ENCODE measurements at places on chromosomes 2 and 18. TPM values are rescaled to one million over a fixed set of nuclear protein-coding genes. Genes with fewer than 3 reads are reported as not detected.

DNA sequence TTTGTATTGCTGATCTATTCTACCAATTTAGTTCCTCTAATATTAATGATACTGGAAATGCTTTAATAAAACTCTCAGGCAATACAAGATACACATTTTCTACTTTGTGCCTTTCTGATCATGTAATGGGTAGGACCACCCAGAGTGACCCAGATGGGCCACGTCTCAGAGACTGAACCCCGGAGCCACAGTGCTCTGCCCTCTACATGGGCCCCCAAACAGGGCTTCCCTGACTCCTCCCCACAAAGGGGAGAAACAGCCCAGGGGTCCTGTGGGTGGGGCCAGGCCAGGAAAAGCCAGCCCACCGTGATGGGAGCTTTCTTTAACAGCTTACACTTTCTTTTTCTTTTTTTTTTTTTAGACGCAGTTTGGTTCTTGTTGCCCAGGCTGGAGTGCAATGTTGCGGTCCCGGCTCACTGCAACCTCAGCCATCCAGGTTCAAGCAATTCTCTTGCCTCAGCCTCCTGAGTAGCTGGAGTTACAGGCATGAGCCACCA lies 18.4 kb downstream of the HDAC4 start:
- H3K4me3 ChIP-seq, result no peak overlapping the region
- no peak overlapping the region for H3K27ac ChIP-seq
- H3K4me1 ChIP-seq, result peaks cover 21% of the 10 kb centered on the region
- no peak for DNase-seq
- H3K27me3 ChIP-seq, result no peaks in the 10 kb centered on the region
- peaks cover 4% of the 10 kb centered on the region for H3K36me3 ChIP-seq

DNA sequence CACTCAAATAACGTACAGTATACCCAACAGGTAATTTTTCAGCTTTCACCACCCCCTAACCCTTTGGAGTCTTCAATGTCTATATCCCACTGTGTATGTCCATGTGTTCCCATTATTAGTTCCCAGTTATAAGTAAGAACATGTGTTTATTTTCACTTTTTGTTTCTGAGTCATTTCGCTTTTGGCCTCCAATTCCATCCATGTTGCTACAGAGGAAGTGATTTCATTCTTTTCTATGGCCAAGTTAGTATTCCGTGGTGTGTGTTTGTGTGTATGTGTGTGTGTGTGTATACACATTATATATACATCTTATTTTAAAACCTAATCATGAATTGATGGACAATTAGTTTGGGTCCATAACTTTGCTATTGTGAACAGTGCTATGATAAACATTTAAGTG lies 464.4 kb downstream of the CMPK2 start:
- H3K4me3 ChIP-seq, result no peak overlapping the region
- no peak overlapping the region for H3K27ac ChIP-seq
- H3K27me3 ChIP-seq, result no peaks in the 10 kb centered on the region
- no peaks in the 10 kb centered on the region for H3K4me1 ChIP-seq
- H3K36me3 ChIP-seq, result no peaks in the 10 kb centered on the region
- DNase-seq, result no peak

DNA sequence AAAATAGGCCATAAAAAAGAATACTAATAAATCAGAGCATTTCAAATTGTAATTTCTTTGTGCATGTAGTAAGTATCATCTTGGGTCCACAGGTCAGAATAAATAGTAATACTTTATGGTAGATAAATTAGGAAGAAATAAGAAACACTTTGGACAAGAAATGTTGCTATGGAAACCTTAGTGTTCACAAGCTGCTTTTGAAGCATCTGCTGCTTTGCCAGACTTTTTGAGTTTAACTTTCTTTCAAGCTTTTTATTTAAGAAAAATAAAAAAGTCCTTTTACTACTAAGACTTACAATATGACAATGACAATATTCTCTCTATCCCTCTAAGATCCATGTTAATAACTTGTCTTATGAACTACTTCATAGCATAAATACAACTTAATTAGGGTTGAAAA lies 690.7 kb upstream of the FSHR start:
- no peaks in the 10 kb centered on the region for H3K4me1 ChIP-seq
- DNase-seq, result no peak
- no peaks in the 10 kb centered on the region for H3K36me3 ChIP-seq
- H3K27me3 ChIP-seq, result no peaks in the 10 kb centered on the region

- peak overlapping the region; percentile 48 for H3K27ac ChIP-seq
- H3K4me3 ChIP-seq, result peak overlapping the region; percentile 69
- no peak for DNase-seq
- H3K36me3 ChIP-seq, result peaks cover 10% of the 10 kb centered on the region
- no peaks in the 10 kb centered on the region for H3K27me3 ChIP-seq
These were observed 82.7 kb upstream of the POMC start for GRCh38 chr2:25251071-25251421.

TMEM200C gene
- total RNA-seq, result not detected

COQ10B gene
- 51.4 TPM for total RNA-seq

COBLL1 gene
- 1.2 TPM for total RNA-seq

- H3K27me3 ChIP-seq, result no peaks in the 10 kb centered on the region
- no peak overlapping the region for H3K4me3 ChIP-seq
- H3K4me1 ChIP-seq, result no peaks in the 10 kb centered on the region
- no peak for DNase-seq
These were observed 124.8 kb downstream of the PHLPP1 start for GRCh38 chr18:62839874-62840713.

DNA sequence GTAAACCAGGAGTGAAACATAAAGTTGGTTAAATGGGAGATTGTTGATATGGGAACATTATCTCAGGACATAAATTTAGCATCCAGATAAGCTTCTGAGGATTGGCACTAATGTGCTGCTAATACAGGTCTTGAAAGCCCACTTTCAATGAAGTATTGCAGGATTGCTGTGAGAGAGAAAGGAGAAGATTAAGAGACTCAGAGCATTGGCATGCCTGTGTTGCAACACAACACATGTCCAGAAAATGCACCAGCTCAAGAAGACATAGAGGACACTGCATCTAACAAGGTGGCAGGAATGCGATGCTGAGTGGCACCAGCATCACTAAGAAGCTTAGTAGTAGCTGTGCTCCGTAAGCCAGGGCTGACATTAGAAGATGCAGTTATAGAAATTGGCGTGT lies 728.9 kb downstream of the SUCLG1 start:
- no peaks in the 10 kb centered on the region for H3K27me3 ChIP-seq
- no peaks in the 10 kb centered on the region for H3K4me1 ChIP-seq
- H3K4me3 ChIP-seq, result no peak overlapping the region
- H3K36me3 ChIP-seq, result no peaks in the 10 kb centered on the region
- no peak for DNase-seq

GRCh38 chr2:99072551-99072950 lies 69.0 kb upstream of the C2orf15 start:
- no peak overlapping the region for H3K27ac ChIP-seq
- H3K36me3 ChIP-seq, result no peaks in the 10 kb centered on the region
- H3K4me3 ChIP-seq, result no peak overlapping the region
- H3K4me1 ChIP-seq, result no peaks in the 10 kb centered on the region
- H3K27me3 ChIP-seq, result no peaks in the 10 kb centered on the region

DNA sequence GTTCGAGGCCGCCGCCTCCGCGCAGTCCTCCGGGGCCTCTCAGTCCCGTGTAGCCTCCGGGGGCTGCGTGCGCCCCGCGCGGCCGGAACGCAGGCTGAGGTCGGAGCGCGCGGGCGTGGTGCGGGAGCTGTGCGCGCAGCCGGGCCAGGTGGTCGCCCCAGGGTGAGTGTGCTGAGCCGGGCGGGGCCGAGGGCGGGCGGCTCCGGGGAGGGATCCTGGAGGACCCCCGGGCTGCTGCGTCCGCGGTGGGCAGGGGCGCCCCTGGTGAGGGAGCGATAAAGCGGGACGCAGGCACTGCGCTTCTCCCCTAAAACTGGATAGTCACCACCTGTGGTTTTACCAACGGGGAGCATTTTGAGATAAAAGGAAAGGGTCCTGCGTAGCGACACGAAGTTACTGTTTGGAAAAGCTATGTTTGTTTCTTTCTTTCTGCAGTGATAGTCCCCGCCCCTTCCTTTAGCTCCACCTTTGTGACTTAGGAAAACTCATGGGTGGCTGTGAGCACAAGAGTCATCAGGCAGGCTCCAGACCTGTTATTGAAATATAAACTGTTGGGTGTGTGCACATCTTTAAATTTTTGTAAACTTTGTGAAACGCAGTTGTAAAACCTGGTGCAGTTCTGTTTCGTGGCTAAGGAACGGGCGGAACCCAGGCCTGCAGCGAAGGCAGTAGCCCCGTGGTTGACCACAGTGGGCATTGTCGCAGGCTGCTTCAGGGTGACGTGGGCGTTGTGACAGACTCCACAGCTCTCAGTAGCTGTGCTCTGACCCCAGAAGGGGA lies 687 bp downstream of the CTDP1 start:
- peaks cover 63% of the 10 kb centered on the region for H3K4me1 ChIP-seq
- peak overlapping the region; percentile 45 for H3K27ac ChIP-seq
- H3K4me3 ChIP-seq, result peak overlapping the region; percentile 71
- no peaks in the 10 kb centered on the region for H3K36me3 ChIP-seq
- DNase-seq, result peak; percentile 42

GRCh38 chr18:75172299-75173124 lies 36.4 kb downstream of the PTGR3 start:
- H3K27ac ChIP-seq, result no peak overlapping the region
- H3K4me1 ChIP-seq, result no peaks in the 10 kb centered on the region
- no peaks in the 10 kb centered on the region for H3K36me3 ChIP-seq
- no peak for DNase-seq

CABLES1 gene
- 1.7 TPM for total RNA-seq

UGT1A3 gene
- total RNA-seq, result not detected

CYP1B1 gene
- total RNA-seq, result 0.76 TPM

DNA sequence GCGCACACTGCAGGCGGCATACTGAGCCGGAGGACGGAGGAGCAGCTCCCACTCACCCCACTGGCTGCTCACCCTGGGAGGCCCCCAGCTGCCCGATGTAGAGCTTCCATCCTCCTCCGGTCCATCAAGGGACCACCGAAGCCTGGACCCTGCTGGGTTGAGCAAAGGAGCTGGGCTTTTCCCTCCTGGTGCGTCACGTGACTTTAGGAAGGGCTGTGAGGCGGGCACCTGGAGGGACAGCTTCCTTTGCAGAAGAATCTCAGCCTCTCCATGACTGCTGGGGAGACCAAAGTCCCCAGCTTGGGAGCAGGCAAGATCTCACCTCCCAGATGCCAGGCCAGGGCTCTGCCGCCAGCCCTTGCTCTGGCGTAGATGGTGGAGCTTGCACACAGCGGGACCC lies 102.7 kb downstream of the TWIST2 start:
- H3K36me3 ChIP-seq, result no peaks in the 10 kb centered on the region
- no peaks in the 10 kb centered on the region for H3K27me3 ChIP-seq
- H3K4me1 ChIP-seq, result peaks cover 12% of the 10 kb centered on the region
- DNase-seq, result no peak
- no peak overlapping the region for H3K4me3 ChIP-seq

STARD6 gene
- total RNA-seq, result not detected

GRCh38 chr2:135676031-135676430 lies 65.6 kb upstream of the UBXN4 start:
- H3K36me3 ChIP-seq, result peaks cover 36% of the 10 kb centered on the region
- no peak for DNase-seq
- no peak overlapping the region for H3K4me3 ChIP-seq
- no peaks in the 10 kb centered on the region for H3K27me3 ChIP-seq
- no peak overlapping the region for H3K27ac ChIP-seq

GRCh38 chr2:52881606-52882005 lies 886.0 kb upstream of the CHAC2 start:
- no peak overlapping the region for H3K4me3 ChIP-seq
- no peaks in the 10 kb centered on the region for H3K36me3 ChIP-seq
- no peaks in the 10 kb centered on the region for H3K27me3 ChIP-seq
- H3K27ac ChIP-seq, result no peak overlapping the region
- DNase-seq, result no peak
- no peaks in the 10 kb centered on the region for H3K4me1 ChIP-seq

- H3K4me1 ChIP-seq, result no peaks in the 10 kb centered on the region
- no peak for DNase-seq
- H3K4me3 ChIP-seq, result no peak overlapping the region
- no peaks in the 10 kb centered on the region for H3K36me3 ChIP-seq
These were observed 8.6 kb downstream of the FAM124B start for GRCh38 chr2:224393157-224393872.

MSH6 gene
- 43.8 TPM for total RNA-seq

IL36B gene
- total RNA-seq, result not detected

DNA sequence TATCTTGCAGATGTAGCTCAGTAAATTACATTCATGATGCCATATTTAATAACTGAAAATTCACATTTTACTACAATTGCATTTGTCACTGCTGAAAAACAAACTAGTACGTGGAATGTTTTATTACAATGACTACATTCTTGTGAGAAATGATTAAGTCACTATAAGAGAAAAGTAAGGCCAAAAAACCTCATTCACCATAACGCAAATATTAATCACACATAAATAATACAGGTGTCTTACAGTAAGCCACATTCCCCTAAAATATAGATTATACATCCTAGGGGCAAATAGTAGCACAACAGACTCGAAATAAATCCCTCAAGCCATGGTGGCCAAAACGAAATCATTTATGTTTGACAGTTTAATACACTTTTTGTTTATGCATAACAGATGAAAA lies 460.6 kb downstream of the NR4A2 start:
- no peak overlapping the region for H3K27ac ChIP-seq
- no peaks in the 10 kb centered on the region for H3K36me3 ChIP-seq
- no peaks in the 10 kb centered on the region for H3K4me1 ChIP-seq
- H3K4me3 ChIP-seq, result no peak overlapping the region
- DNase-seq, result no peak
- H3K27me3 ChIP-seq, result no peaks in the 10 kb centered on the region

GRCh38 chr2:5365871-5366461 lies 326.2 kb upstream of the SOX11 start:
- peak; percentile 1 for DNase-seq
- H3K4me3 ChIP-seq, result no peak overlapping the region
- no peak overlapping the region for H3K27ac ChIP-seq
- H3K27me3 ChIP-seq, result no peaks in the 10 kb centered on the region
- H3K4me1 ChIP-seq, result no peaks in the 10 kb centered on the region

GRCh38 chr2:226583715-226584114 lies 215.9 kb downstream of the IRS1 start:
- H3K4me3 ChIP-seq, result no peak overlapping the region
- H3K36me3 ChIP-seq, result no peaks in the 10 kb centered on the region
- no peaks in the 10 kb centered on the region for H3K4me1 ChIP-seq
- no peak overlapping the region for H3K27ac ChIP-seq
- H3K27me3 ChIP-seq, result no peaks in the 10 kb centered on the region
- DNase-seq, result no peak

GRCh38 chr2:2777213-2777612 lies 446.1 kb upstream of the MYT1L start:
- H3K27ac ChIP-seq, result no peak overlapping the region
- no peaks in the 10 kb centered on the region for H3K4me1 ChIP-seq
- DNase-seq, result no peak
- no peak overlapping the region for H3K4me3 ChIP-seq
- no peaks in the 10 kb centered on the region for H3K36me3 ChIP-seq

DNA sequence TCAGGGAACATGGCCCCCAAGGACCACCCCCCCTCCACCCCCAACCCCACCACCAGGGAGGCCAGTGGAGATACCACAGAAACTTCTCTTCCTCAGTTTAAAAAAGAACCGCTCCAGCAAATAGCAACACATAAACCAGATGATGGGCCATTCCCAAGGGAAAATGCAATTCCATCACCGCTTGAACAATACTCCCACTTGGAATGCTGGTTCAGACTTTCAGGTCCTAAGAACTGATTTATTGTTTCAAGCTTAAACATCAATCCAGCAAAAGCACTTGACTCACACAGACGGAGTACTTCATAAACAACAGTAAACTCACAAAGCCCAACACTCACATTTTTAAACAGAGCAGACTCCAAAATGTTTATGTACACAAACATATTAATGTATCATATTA lies 6.9 kb downstream of the HDAC4 start:
- H3K4me1 ChIP-seq, result peaks cover 21% of the 10 kb centered on the region
- no peaks in the 10 kb centered on the region for H3K27me3 ChIP-seq

NABP1 gene
- total RNA-seq, result 51.3 TPM

GRCh38 chr2:72562451-72563153 lies 263.2 kb downstream of the EXOC6B start:
- no peak overlapping the region for H3K27ac ChIP-seq
- H3K36me3 ChIP-seq, result no peaks in the 10 kb centered on the region
- H3K4me3 ChIP-seq, result no peak overlapping the region
- H3K4me1 ChIP-seq, result no peaks in the 10 kb centered on the region
- DNase-seq, result no peak
- H3K27me3 ChIP-seq, result no peaks in the 10 kb centered on the region
